ENCODE measurements at places on chromosomes 5 and 9.

- no peak for DNase-seq
Observed at GRCh38 chr5:71924325-71924724, 182.9 kb upstream of the MAP1B start.

DNA sequence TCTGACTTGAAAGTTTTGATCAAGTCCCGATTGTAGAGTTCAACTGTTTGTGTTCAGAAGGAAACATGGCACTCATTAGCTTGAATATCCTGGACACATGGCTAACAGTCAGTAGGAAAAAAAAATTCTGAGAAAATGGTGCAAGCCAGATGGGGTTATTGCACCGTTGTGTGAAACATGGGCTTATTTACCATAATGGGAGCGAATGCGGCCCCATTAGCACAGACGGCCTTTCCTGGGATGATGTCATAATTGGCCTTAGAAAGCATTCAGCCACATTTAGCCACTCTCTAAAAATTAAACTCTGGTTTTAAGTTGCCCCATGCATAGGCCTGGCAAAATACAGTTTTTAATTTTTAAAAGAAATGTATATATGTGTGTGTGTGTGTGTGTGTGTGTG, 112.1 kb downstream of the IRX2 start:
- DNase-seq = no peak

DNA sequence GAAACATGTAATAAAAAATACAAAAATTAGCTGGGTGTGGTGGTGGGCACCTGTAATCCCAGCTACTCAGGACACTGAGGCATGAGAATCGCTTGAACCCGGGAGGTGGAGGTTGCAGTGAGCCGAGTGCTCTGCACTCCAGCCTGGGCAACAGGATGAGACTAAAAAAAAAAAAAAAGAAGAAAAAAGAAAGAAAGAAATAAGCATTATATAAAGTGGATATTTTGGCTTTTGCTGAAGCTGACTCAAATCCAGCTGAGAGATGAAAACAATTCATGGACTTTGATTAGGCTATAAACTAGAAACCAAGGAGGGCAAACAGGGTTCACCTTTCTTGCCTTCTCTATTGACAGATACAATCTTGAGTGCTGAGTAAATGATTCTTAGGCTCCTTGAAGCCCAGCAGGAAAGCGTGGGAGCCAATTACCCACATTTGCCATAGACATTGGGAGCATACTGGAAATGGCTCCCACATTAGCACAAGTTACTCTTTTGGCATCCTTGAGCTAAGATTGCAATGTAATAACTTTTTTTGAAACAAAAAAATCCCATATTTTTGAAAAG, 2.4 kb upstream of the BTF3 start:
- DNase-seq = no peak

DNA sequence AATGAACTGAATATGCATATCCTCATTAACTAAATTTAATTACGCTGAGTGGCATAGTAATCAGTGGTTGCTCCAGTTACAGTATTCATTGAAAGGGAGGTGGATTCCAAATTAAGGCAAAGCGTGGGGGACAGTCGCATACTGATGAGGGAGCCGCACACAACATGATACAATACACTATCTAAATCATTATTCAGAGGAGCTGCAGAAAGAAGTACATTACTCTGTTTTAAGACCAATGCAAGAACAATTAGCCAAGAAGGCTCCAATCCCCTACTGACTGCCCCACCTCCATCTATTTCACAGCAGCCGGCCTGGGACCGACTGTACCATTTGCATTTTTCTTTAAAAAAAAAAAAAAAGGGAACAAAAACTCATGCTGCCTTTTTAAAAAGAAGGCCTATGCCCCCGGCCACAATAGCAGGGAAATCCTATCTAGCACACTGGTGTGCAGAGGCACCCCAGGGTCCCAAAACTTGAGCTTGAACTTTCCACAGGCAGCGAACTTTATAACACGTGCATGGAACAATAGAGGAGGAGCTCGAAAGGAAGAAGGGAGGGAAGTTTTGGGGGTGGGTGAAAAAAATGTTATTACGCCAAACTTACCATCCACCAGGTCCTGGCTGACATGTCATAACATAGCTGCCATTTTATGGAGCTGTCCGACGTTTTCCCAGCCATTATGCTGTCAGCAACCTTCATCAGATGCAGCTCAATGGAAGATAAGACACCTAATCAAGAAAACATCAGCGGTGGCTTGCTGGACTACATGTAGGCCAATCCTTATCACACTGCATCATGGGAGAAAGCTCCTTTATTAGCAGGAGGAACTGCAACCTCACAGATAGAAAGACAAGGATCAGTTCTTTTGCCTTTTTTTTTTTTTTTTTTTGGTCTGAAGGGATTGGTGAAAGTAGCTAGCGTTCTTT, 161.6 kb downstream of the ZDHHC21 start:
- DNase-seq = no peak

- DNase-seq = no peak
Observed at GRCh38 chr5:73958037-73958436, 332.0 kb downstream of the ARHGEF28 start.

DNA sequence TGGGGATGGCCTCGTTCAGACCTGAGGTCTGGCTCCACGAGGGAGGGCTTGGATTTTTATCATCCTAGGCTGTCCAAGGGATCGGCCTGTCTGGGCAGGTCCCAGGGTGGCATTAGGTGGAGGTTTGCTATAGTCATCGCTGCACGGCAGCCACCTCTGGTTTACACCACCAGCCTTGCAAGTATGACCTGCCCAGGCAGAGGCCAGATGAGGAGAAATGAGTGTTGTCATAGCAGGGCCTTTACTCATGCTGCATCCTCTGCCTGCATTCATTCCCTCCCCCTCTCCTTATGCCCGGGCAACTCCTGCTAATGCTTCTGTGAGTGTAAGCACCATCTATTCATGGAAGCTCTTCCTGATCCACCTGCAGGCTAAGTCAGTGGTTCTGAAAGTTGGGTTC, 15.3 kb upstream of the NDST1 start:
- no peak for DNase-seq

DNA sequence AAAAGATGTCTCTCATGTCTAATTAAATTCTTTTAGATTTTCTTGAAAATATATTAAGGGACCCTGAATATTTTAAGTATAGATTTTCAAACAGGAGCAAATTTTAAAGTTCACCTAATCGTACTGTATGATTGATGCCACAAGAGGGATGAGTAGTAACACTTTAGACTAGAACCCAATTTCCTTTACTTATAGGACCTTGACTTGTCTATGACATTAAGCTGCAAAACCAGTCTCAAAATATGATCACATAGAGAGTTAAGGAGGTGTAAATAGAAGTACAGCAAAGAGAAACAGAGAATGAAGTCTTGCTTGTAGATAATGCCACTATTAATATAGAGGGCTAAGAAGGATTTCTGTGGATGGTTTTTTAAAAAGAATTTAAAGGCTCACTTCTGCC, 312.9 kb upstream of the PRR16 start:
- no peak for DNase-seq

GRCh38 chr9:98315067-98315453, 59.6 kb upstream of the TBC1D2 start:
- DNase-seq = no peak

GRCh38 chr5:170357955-170358444, 31.2 kb downstream of the KCNMB1 start:
- DNase-seq = peak; percentile 62

DNA sequence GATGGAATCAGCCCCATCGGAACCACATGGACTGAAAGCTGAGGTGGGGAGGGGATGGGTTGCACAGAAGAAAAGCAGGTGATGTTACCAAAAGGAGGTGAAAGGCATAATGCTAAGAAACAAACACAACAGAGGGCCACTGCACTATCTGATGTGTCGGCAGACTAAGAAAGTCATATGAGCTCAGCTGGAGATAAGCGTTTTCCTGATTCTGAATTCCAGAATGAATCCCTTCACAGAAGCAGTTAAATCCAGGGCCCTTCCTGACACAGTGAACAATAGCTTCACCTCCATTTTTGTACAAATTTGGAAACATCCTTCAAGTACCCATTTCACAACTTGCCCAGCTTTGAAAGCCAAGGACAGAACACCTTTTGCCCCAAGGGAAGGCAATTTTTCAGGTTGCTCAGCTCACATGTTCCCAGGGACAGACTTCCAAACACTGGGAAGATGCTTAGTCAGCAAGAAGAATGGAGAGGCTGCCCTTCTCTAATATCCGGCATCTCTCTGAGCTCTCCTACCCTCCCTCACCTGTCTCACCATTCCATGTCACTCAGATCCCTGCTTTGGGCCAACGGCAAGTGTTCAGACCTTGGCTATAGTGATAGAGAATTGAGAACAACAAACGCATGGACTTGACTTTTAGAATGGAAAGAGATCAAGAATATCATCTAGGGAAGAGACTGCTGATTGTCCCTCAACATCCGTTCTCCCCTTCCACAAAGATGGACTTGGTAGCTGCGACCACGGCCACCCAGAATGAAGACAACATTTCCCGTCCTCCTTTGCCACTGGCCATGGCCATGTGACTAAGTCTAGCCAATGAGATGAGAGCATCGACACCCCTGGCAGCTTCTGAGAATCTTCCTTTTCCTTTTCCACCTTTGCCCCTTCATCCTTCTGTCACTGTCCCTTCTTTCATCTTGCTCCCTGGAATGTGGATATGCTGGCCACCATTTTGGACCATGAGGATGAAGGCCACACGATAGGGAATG, 68.6 kb upstream of the IL17B start:
- no peak for DNase-seq

- DNase-seq = no peak
Observed at GRCh38 chr9:14321517-14322130, 7.7 kb upstream of the NFIB start.

- peak; percentile 53 for DNase-seq
Observed at GRCh38 chr9:92715488-92716231, 45.7 kb upstream of the IPPK start.

DNA sequence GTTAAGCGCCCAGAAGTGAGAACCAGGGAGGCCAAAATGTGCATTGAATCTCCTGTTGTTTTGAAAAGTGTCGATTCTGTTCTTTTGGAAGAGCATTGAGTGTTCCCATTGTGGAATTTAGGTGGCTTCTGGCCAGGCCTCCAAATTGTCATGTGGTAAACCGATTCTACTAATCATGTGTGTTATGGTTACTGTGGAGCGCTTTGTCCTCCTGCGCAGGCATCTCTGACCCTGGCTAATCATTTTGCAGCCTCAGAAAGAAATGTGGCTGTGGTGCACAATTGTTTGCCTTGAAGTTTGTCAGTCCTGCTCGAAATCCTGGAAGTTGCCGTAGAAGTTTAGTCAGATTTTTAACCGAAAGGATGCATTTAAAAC, 121.3 kb downstream of the RASGRF2 start:
- DNase-seq = peak; percentile 18

DNA sequence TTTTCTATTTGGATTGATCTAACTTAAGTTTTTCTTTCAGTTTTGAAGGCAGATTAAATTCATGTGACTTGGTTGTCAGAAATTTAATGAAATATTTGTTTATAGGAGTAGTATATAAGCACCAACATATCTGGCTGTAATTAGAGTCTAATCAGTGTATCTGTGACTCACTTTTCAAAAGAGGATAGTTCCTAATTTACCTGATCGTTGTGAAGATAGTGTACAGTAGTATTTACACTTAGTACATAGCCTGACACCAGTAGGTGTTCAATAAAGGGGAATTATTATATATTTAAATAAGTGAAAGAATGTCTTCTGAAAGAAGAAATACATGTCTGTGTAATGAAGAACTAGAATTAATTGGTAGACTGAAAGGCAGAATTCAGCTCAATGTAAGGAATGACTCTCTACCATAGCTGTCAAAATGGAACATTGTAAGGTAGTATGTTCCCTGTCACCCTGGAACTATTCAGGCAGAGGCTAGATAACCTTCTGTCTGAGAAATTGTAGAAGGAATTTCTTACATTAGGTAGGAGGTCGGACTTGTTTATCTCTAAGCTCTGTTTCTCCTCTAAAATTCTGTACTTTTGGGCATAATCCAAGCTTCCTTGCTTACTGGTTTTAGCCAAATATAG, 8.6 kb downstream of the TGFBR1 start:
- no peak for DNase-seq

GRCh38 chr5:76341651-76342334, 61.3 kb upstream of the IQGAP2 start:
- DNase-seq = peak; percentile 9

DNA sequence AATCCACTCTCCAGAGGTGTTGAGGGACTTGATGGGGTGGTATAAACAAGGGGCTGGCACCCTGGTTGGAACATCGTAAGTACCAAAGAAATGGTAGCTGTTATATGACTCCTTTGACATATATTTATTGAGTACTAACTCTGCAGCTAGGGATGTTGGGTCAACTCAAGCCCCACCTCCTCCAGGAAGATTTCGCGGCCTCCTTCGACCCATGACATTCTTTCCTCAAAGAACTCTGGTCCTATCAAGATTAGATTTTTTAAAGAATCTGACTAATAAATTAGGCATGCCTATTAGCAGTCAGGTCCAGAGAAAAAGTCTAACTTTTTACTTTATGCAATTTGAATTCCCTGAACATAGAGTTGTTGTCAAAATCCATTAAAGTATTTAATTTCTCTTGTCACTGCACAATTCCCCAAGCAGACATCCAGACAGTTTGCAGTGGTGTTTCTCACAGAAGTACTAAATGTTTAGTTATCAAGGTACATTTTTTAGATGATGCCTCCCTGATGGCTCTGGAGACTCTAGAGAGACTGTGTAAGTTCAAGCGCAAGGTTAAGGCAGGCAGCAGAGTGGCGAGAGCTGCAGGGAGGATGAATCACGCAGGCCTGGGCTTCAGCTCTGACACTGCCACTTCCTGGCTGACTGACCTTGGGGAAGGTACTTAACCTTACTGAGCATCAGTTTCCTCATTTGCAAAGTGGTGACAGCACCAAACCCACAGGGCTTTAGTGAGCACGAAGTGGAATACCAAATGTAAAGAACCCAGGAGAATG, 209.6 kb downstream of the TTLL11 start:
- DNase-seq = no peak

DNA sequence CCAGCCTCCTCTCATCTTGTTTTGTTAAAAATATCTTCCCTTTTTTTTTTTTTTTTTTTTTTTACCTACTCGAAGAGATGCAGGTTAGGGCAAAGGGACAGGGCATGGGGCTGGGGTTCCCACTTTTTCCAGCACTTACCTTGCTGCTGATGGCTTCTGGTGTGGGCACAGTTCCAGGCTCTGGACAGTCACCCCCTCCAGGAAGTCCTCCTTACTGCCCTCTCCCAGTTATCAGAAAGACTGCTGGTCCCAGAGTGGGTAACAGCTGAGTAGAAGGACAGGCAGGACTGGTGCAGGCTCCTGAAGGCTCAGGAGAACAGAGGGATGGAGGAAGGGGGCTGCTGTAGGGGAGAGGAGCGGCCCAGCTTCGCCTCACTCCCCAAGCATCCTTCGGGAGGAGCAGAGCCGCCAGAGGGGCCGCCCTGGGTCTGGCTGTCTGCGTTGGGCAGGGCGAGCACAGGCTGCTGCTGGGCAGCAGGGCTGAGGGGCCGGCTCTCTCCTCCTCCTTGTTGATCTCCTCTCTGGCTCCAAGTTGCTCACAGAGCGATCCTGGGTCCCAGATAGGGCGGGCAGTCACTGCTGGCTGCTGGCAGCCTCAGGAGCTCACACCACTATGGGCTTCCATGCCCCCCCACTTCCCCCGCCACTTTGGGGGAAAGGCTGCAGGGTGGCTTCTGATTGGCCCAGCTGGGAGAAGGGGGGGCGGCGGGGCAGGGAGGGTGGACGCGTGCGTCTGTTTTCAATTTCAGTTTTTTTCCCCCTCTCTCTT, at the start of gene PDGFRB:
Gene PDGFRB, minus strand, starts transcription at position 588 of the 769 bp plus-strand sequence. CDS start 18,798 bp downstream, outside the sequence.
- DNase-seq = peak; percentile 88

- no peak for DNase-seq
Observed at GRCh38 chr5:73199671-73200070, 26.7 kb downstream of the TMEM174 start.

Measured in heart right ventricle (tissue), 16 donors.